ENCODE measurements at places on chromosomes 7 and 10.
A peak's percentile ranks its signal among the peaks of the same experiment; 100 is the strongest.

GRCh38 chr7:36117203-36117840 lies 35.7 kb upstream of the EEPD1 start:
- H3K36me3 ChIP-seq, result no peaks in the 10 kb centered on the region
- DNase-seq, result no peak
- peaks cover 23% of the 10 kb centered on the region for H3K4me1 ChIP-seq
- no peak overlapping the region for H3K4me3 ChIP-seq
- 0 out of 2 replicates have a peak overlapping the region, but pooled peaks have one; percentile 11 for H3K27ac ChIP-seq

- H3K36me3 ChIP-seq, result no peaks in the 10 kb centered on the region
- no peaks in the 10 kb centered on the region for H3K4me1 ChIP-seq
- no peak overlapping the region for H3K4me3 ChIP-seq
- H3K27me3 ChIP-seq, result no peaks in the 10 kb centered on the region
- H3K27ac ChIP-seq, result no peak overlapping the region
Observed at GRCh38 chr10:105953056-105953455, 1211.5 kb downstream of the SORCS1 start.

DNA sequence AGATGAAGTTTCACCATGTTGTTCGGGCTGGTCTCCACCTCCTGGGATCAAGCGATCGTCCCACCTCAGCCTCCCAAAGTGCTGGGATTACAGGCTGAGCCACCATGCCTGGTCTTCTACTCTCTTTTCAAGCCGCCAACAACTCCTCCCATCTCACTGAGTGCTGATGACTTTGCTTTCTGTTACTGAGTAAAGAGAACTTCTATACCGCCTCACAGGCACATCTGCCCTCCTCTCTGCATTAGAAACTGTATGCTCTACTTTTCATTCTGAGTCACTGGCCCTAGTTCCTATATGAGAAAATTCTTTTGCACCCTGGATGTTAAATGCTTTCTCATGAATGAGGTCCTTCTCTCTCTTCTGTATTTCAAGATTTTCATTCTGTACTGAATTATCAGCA lies 2.2 kb upstream of the ZNF239 start:
- no peak overlapping the region for H3K4me3 ChIP-seq
- H3K36me3 ChIP-seq, result no peaks in the 10 kb centered on the region
- DNase-seq, result no peak
- no peaks in the 10 kb centered on the region for H3K4me1 ChIP-seq

DNA sequence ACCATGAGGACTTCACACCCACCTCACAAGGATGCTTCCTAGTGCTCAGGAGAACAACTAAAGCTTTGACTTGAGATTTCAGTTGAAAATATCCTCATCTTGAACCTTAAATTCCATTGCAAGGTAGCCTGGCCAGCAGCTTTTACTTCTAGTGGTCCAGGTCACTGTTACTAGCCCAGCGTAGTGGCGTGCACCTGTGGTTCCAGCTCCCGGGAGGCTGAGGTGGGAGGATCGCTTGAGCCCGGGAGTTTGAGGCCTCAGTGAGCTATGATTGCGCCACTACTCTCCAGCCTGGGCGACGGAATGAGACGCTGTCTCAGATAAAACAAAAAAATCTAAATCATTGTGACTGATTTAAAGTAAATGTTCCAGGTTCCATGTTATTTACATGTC lies 28.3 kb upstream of the PRKAR1B start:
- DNase-seq, result no peak
- no peaks in the 10 kb centered on the region for H3K4me1 ChIP-seq
- H3K4me3 ChIP-seq, result no peak overlapping the region
- no peaks in the 10 kb centered on the region for H3K27me3 ChIP-seq
- H3K36me3 ChIP-seq, result peaks cover 39% of the 10 kb centered on the region

DNA sequence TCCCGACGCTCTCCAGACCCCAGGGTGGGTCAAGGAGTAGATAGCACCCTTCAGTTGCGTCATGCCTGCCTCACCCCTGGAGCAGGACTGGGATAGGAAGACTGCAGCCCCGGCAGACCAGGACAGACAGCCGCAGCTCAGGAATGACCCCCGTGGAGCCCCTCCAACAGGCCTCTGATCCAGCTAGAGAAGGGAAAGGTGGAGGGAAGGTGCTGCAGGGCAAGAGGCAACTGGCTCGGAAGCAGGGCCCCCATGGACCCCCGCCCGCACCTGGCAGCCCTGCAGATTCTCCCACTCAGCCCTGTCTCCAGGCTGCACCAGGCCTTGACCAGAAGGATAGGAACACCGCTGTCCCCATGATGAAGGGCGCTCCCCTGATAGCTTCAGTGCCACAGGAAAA lies 7.7 kb downstream of the KCNH2 start:
- DNase-seq, result no peak
- H3K27me3 ChIP-seq, result peaks cover 30% of the 10 kb centered on the region
- H3K4me3 ChIP-seq, result no peak overlapping the region
- no peaks in the 10 kb centered on the region for H3K36me3 ChIP-seq
- no peak overlapping the region for H3K27ac ChIP-seq
- H3K4me1 ChIP-seq, result peaks cover 18% of the 10 kb centered on the region

- no peaks in the 10 kb centered on the region for H3K27me3 ChIP-seq
- DNase-seq, result peak; percentile 51
- H3K4me1 ChIP-seq, result no peaks in the 10 kb centered on the region
Observed at GRCh38 chr10:74213571-74214162, 62.6 kb downstream of the ADK start.

DNA sequence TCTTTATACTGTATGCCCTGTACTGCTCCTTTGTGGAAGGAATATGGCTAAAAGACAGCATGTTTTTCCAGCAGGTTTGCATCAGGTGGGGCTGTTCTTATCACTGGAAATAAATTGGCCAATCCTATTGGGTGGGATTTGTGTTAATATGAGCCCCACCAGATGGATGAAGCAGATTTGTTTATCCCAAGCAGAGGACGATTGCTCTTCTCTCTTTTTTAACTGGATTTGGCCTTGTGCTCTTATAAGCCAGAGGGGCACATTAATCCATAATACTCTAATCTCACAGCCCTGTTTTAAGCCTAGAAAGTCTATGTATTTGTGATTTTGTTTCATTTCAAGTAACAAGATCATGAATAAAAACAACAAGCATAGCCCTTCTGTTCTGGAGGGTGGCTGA lies 240.1 kb upstream of the ADARB2 start:
- H3K4me1 ChIP-seq, result no peaks in the 10 kb centered on the region
- no peak overlapping the region for H3K4me3 ChIP-seq
- no peaks in the 10 kb centered on the region for H3K36me3 ChIP-seq
- H3K27ac ChIP-seq, result no peak overlapping the region
- H3K27me3 ChIP-seq, result no peaks in the 10 kb centered on the region
